ENCODE measurements at places on chromosomes 4 and X. TPM values are rescaled to one million over a fixed set of nuclear protein-coding genes. Genes with fewer than 3 reads are reported as not detected.

DNA sequence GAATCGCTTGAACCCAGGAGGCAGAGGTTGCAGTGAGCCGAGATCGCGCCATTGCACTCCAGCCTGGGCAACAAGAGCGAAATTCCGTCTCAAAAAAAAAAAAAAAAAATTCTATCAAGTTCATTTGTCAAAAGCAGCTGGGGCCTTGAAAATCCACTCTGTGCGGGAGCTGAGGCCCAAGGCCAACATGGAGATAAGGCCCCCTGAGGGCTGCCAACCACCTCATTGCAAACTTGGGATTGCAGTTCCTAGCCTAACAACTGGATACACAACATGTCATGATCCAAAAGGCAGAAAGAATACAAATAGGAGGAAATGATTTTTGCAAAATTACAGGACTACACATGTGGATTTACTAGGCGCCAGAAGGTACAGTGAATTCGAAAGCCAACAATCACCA lies 22.5 kb upstream of the PRDX4 start:
- DNase-seq: no peak

DNA sequence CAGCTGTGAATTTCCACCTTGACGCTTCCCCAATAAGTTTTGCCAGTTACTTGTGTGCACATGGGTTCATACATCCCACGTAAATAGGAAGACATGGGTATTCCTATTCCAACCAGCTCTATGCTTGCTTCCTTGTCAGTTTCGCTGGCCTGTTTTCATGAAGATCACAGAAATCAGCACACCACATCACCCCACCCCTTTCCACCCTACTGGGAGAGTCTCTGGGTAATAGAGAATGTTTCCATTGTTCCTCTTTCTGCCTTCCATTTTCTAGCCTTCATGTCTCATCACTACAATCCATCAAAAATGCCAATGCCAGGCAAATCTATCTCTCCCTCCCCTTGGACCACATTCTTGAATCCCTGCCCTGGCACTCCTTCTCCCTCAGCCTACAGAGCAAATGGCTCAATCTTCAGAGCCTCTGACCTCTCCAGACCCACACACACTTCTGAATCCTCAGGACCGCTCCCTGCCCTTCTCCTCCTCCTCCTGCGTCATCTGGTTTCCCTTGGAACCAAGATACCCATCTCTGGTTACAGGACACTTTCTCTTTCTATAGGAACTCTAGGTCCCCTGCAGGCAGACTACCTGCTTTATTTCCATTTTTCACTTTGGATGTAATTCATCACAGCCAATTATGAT lies 323.3 kb downstream of the DHX15 start:
- no peak for DNase-seq

DNA sequence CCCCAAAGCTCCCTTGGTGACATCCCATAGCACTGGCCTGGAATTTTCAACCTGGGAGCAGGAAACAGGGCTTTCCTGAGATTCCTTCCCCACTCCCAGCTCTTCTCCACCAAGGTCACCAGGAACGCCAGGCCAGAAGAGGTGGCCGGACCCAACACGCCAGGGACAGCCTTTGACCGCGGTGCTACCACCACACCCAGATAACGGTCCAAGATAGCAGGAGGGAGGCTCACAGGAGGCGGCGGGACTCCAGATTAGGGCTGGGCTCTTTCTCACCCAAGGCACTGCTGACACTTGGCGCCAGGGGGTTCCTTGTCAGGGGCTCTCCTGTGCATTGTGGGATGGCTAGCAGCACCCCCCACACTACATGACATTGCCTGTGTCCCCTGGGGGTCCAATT lies 22.9 kb downstream of the ZFYVE28 start:
- no peak for DNase-seq

GRCh38 chr4:105644257-105644656 lies 64.2 kb downstream of the INTS12 start:
- DNase-seq: no peak

DNA sequence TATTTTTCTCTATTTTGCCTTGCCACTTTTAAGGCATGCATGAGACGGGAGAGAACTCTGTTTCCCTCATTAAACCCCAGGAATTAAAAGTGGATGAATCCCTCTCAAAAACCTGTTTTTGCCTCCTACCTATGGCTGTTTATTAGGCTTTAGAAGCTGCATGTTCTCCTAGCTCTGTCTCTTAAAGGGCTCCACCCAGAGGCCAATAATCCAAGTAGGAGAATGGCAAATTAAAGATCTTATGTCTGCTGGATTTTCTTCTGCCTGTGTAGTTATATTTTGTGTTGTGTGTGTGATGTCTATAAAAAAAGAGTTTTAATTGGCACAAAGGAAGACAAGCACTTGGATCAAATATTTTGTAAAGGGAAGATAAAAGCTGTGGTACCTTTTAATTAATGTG lies 32.4 kb downstream of the MAGEC1 start:
- DNase-seq: no peak

DNA sequence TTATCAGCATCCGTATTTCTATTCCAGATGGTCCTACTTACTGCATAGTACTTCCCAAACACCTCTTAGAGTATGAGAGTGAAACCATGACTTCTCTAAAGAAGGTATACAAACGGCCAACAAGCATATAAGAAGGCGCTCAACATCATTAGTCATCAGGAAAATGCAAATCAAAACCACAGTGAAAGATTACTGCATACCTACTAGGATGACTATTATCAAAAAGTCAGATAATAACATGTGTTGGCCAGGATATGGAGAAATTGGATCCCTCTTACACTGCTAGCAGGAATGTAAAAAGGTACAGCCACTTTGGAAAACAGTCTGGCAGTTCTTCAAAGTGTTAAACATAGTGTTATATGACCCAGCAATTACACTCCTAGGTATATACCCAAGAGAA lies 215.3 kb upstream of the CXorf66 start:
- no peak for DNase-seq

- no peak for DNase-seq
Measured at GRCh38 chrX:133681421-133681820, 266.1 kb upstream of the GPC4 start.

- no peak for DNase-seq
Measured at GRCh38 chr4:79958466-79959264, 114.4 kb downstream of the ANTXR2 start.

GRCh38 chr4:55002431-55002830 lies 123.0 kb downstream of the KDR start:
- DNase-seq: no peak

Gene GNRHR
- total RNA-seq: not detected

Gene CDKL2
- 22.6 TPM for total RNA-seq

Gene CNGA1
- total RNA-seq: not detected

Gene TBL1X
- total RNA-seq: 13.4 TPM

Data from left lung (tissue), 14 donors.